Mesothelial cell of epicardium (in vitro differentiated cells): ENCODE measurements at places on chromosomes 5 and 9.
A peak's percentile ranks its signal among the peaks of the same experiment; 100 is the strongest.

DNA sequence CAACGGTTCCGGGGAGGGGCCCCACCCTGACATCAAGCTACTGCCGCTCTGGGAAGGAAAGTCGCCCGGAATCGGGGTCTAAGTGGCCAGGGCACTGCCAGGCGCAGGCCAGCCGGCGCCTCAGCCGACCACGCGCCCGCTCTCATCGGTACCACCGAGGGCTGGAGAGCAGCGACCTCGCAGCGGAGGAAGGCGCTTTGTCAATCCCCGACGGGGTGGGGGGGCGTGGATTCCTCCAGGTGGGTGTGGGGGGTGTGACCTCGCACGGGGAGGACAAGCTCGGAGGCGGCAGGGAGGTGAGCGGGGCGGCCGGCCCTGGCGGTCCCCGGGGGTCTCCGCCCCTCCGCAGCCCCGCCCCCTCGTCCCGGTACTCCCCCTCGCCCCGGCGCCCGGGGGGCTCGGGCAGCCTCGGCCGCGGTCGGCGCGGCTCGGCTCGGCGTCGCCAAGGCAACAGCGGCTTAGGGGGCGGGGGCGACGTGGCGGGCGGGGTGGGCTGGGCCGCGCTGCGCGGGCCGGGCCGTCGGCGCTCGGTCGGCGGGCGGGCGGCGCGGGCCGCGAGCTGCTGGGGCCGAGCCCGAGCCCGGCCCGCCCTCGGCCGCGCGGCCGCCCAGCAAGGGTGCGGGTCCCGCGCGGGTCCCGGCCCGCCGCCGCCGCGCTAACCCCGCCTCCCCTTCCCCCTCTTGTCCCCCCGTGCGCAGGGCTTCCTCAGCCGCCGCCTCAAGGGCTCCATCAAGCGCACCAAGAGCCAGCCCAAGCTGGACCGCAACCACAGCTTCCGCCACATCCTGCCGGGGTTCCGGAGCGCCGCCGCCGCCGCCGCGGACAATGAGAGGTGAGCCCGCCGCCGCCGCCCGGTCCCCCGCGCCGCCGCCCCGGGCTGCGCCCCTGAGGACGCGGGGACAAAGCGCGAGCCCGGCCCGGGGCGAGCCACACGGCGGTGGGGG lies 47.5 kb downstream of the DAB2IP start:
- DNase-seq: peak; percentile 76

DNA sequence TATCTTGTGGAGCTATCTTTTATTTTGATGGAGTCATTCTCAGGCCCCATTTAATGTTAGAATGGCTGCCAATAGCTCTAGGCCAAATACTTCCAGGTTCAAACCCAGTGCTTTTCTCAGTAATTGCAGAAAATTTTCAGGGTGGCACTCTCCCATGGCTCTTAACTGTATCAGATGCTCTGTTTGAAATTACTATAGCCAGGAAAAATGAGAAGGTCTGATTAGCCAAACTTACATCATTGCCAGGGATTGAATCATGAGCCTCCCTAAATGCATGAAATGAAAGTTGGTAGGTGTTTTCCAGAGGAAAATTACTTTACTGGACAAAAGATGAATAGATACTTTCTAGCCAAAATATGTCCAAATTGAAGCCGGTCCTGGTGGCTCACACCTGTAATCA lies 404.8 kb downstream of the MAT2B start:
- no peak for DNase-seq

DNA sequence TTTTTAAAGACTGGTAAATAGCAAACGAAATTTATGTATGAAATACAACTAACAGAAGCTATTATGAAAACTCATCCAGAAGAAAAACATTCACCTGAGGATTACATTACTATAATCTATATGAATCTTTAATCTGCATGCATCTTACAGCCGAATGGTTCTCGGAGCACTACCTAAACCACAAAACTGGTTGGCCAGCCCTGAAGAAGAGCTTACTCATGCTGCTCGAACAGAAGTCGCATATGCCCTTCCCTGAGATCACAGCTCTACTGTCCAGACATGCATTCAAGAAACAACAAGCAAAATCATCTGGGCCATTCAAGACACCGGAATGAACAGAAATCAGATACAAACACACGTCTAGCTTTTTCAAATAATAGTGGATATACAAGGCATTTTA lies 931.0 kb upstream of the DMAC1 start:
- DNase-seq: no peak

GRCh38 chr5:127400539-127400938 lies 109.9 kb downstream of the MEGF10 start:
- no peak for DNase-seq

GRCh38 chr5:169705322-169705721 lies 68.2 kb downstream of the DOCK2 start:
- DNase-seq: no peak

GRCh38 chr5:174065528-174066197 lies 20.2 kb downstream of the NSG2 start:
- no peak for DNase-seq

DNA sequence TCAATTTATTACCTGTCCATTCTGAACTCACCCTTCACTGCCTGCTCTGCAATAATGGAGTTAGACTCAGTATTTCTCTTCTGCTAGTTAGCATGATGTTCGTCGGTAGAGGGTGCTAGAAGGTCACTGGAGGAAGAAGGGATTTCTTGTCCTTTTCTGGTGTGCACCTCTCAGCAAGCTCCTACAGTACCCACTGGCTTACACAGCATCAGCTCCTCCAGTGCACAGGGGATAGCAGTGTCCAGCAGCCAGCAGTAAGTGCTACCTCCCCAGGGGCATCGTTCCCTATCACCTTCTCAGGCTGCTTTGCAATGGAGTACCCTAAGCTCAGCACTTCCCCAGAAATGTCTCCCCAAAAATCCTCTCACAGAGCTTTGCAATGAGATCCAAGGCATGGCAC lies 45.9 kb upstream of the APC start:
- no peak for DNase-seq

GRCh38 chr5:95565280-95565920 lies 10.5 kb downstream of the ARSK start:
- no peak for DNase-seq

DNA sequence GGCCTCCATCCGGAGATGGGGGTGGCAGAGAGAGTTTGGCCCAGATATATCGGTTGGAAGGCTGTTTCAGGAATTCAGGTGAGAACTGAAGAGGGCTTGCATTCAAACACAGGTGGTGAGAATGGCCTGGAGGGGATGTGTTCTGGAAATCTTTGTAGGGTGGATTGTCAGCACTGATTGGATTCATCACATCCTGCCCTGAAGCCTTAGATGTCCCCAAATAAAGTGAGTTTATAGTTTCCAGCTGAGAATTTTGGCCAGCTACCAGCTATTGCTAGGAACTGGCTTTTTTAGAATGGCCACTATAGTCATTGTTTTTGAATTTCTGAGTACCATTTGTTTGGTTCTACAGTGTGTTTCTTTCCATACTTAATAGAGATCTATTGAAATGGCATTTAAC lies 46.1 kb upstream of the ANKH start:
- no peak for DNase-seq

- DNase-seq: no peak
These were observed 688.2 kb upstream of the CDH6 start for GRCh38 chr5:30505014-30505886.

DNA sequence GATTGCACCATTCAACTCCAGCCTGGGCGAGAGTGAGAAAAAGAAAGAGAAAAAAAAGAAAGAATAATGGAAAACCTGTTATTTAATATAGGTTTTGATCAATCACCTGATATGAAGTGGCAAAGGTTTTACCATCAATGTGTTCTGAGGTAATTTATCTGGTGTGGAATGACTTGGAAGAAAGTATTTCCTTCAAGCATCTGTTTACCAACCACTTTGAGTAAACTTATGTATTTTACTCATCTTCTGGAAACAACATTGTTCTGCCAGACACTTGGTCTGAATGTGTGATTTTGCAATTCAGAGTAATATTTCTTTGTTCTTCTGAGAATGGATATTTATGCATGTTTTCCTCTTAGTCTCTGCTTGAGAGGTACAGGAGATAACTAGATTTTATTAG lies 24.3 kb downstream of the KIF2A start:
- no peak for DNase-seq

DNA sequence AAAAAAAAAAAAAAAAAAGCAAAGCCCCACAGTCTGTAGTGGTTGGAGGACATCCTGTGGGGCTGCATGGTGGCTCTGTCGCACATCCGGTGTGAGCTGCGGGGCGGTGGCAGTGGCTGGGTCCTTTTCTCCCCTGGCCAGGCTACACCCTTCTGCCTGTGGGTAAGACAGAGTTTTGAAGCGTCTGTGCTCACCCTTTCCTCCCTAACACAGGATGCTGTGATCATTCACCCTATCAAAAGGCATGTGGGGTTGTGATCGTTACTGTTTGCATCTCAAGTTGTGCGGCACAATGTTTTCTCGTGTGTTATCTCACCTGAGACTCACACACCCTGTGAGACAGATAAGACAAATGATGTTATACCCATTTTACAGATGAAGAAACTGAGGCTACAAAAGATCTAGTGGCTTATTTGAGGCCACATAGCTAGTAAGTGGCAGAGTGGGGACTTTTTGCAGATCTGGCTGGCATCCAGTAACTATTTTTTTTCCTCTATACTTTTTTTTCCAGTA lies 17.5 kb downstream of the IRF1 start:
- DNase-seq: no peak

- DNase-seq: peak; percentile 77
These were observed 22.2 kb downstream of the BHMT start for GRCh38 chr5:79133657-79134451.

GRCh38 chr5:77741608-77742007 lies 34.5 kb downstream of the TBCA start:
- DNase-seq: no peak
